NCI-H524 (cell line): ENCODE measurements at places on chromosomes 12 and 14.

- DNase-seq: no peak
Measured at GRCh38 chr12:52295663-52296062, 4.3 kb upstream of the KRT81 start.

DNA sequence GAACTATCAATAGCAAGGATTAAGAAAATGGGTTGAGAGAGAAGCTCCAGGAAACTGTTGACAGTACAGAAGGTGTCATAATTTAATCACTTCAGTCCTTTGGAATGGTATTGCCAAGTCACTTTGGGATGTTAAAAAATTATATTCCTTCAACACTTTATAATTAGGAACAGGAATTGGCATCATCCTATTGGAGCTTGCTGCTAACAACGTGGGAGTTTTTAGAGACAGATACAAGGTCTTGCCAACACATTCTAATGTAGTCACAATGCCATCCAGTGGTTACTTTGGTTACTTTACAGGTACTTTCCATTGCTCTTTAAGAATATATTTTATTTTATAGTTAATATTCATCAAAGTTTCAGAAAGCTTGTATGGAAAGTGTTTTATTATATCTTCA, 310.1 kb downstream of the SYT1 start:
- no peak for DNase-seq

- DNase-seq: no peak
Measured at GRCh38 chr14:88614218-88614907, 51.5 kb downstream of the ZC3H14 start.

- DNase-seq: no peak
Measured at GRCh38 chr12:75870878-75871277, 160.7 kb downstream of the PHLDA1 start.

DNA sequence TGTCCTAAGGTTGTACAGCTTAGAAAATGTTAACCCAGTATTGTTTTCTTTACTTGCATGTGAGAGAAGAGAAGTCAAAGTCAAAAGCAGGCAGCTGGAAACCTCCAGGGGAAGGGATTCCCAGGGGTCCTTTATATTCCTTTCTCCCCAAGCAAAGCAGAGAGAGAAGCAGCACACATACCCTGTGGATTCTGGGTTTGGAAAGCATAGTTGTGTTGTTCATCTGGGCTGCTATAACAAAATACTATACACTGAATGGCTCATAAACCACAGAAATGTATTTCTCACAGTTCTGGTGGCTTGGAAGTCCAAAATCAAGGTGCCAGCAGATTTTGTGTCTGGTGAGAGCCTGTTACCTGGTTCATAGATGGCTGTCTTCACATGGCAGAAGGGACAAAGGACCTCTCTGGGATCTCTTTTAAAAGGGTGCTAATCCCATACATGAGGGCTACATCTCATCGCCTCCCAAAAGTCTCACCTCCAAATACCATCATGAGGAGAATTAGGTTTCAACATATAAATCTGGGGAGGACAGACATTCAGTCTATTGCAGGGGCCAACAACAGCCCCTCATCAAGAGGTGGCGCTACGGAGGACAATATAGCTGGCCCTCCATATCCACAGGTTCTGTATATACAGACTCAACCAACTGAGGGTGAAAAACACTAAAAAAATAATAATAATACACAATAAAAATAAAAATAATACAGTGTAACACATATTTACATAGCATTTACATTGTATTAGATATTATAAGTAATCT, 19.3 kb upstream of the PCNX1 start:
- no peak for DNase-seq

GRCh38 chr12:50936821-50937530, 15.4 kb upstream of the HIGD1C start:
- DNase-seq: no peak

DNA sequence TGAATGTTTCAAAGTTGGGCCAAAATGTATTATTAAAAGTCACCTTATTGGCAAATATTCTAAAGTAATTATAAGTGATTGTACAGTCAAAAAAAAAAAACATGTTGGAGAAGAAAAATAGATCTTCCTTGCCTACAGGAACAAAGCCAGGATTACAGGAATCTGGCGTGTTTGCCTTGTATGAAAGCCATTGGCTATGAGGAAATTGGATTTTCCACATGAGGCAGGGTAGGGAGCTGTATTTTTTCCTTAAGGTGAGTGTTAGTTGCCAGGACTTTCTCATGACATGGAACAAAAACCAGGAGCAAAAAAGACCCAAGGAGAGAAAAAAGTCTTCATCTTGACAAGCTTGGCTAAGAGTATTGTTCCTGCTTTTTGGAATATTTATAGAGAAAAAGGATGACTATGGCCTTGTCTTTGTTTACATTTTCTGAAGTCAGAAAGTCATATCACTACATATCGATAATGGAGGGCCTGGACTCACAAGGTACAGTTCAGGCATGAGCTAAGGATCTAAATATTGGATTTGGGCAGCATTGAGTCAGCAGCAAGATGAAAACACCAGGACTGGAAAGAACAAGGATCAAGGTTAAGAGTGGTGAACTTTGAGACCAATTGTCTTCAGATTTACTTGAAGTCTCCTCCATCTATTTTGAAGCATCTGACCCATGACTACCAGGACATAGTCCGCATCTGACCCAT, 68.4 kb upstream of the FLRT2 start:
- no peak for DNase-seq

- peak; percentile 27 for DNase-seq
Measured at GRCh38 chr12:109934026-109934425, 34.0 kb downstream of the TCHP start.

- no peak for DNase-seq
Measured at GRCh38 chr14:76109087-76109880, 42.4 kb upstream of the GPATCH2L start.

DNA sequence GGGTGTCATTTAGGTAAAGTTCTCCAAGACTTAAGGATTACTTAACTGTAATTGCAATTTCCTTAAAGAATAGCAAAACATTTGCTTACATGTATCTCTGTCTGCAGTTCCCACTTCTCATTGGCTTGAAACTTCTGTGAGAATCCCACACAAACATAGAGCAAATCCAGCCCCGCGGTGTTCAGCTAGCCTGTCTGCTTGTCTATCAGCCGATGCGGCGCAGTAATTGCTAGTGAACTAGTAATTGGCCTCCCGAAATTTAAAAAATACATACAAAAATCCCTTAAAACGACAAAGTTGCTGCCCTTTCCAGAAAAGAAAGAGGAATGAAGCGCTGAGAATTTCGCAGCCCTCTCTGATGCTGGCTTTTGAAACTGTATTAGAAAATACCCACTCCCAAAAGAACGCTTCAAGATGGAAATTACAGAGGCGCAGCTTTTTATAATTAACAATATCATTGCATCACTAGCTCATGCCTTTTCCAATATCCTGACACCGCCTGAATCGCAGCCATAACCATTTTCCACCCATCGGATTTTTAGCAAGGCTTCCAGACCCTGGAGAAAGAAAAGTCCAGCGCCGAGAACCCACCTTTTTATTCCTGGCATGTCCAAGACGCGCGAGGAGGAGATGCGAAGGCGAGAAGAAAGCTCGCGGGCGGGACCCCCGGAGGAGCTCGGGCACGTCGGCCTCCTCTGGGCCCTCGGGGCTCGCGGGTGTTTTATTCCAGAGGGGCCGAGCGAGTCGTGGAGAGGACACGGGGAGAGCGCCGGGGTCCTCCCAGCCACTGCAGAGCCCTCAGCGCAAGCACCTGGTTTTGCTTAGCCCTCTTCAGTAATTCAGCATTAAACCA, 646 bp downstream of the FBLN5 start:
- DNase-seq: peak; percentile 7

DNA sequence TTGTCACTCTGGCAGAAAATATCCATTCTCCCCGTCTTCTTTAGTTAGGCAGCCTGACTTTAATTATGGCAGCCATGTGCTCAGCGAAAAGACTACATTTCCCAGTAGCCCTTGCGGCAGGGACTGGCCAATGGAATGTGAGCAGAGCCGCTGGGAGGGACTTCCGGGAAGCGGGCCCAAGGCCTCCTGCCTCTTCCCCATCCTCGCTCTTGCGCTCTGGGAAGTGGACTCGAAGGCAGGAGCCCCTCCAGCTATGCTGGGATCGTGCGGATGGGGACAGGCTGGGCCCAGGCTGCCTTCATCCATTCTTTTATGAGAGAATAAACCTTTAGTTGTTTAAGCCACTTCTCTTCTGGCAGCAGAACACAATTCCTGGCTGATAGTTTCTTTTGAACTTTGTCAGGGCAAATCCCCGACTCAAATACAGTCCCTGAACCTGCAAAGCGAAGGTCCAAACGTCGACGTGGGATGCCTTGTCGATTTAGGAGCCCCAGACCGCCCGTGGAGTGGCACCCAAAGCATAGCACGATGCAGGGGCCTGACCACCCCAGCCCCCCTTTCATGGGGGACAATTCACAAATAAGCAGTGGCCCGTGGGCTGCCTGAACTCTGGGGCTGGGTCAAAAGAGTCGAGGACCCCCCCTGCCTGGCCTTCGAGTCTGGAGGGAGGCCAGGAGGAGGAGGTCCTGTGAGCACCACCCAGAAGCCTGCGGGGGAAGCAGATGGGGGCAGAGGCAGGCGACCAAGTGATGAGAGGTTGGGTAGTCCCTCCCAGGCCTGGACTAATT, 15.6 kb upstream of the LRTM2 start:
- peak; percentile 88 for DNase-seq

GRCh38 chr12:95185072-95185471, 32.2 kb downstream of the FGD6 start:
- no peak for DNase-seq

GRCh38 chr12:53550595-53550994, 43.3 kb upstream of the NPFF start:
- DNase-seq: no peak

- DNase-seq: no peak
Measured at GRCh38 chr12:10612984-10613348, 443 bp downstream of the MAGOHB start.

- peak; percentile 6 for DNase-seq
Measured at GRCh38 chr12:103028881-103029639, 71.6 kb downstream of the ASCL1 start.

- no peak for DNase-seq
Measured at GRCh38 chr14:76808011-76808410, 4.7 kb downstream of the ANGEL1 start.

DNA sequence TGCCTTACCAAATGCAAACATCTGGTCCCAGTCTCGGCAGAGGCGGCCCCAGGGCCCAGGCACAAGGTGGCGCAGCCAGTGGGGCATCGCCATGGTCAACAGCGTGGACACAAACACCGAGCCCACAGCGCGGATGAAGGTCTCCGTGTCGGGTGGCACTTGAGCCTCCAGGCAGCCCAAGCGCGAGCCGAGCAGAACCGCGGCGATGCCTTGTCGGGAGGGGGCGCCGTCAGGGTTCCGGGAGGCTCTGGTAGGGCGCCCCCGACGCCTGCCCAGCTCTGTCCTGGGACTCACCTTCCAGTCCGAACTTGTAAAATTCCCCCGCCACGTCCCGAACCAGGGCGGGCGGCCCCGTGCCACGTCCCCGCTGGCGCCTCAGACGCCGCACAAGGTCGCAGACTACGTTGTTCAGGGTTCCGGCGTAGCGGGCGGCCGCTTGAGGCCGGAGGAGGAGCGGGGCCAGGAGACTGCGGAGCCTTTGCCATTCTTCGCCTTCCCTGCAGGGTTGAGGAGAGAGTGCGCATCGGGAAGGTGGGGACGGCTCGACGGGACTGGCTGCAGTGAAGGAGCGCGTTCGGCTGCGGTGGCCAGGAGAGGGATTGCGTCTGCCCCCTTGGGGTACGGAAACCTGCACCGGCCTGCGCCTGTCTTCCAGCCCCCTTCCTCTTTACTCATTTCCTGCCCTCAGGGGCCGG, 1.7 kb downstream of the CYP27B1 start:
- no peak for DNase-seq

DNA sequence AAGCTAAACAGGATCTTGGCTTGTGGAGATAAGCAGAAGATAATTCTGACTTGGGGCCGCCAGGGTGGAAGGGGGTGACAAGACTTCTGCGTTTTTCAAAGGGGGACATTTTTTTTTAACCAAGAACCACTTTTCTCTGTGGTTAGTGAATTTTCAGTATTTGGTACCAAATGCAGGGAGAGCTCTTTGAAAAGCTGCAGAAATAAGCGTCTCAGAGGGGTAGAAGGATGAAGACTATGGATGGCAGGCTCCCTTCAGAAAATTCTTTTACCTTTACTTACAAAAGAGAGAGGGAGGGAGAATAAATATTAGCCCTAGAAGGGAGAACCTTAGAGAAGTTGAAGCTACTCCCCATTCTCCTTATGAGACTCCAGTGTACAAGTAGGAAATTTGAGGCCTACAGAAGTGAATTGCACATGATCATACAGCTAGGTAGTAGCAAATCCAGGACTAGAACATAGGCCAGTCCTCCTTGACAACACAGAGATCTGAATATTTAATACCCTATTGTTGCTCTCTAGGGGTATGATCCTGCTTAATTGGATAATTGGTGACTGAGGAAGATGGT, 840 bp downstream of the MRPL52 start:
- no peak for DNase-seq

DNA sequence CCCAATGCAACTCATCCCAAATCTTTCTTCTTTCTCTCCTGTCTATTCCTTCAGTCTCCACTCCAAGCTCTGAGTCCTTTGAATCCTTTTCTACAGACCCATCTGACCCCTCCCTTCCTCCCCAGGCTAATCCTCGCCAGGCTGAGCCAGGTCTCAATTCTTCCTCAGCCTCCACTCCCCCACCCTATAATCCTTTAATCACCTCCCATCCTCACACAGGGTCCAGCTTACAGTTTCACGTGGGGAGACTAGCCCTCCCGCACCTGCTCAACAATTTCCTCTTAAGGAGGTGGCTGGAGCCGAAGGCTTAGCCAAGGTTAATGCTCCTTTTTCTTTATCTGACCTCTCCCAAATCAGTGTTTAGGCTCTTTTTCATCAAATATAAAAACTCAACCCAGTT, 63.8 kb downstream of the MOK start:
- DNase-seq: peak; percentile 97

GRCh38 chr12:98402091-98402490, 113.3 kb upstream of the TMPO start:
- DNase-seq: no peak

- no peak for DNase-seq
Measured at GRCh38 chr12:100579844-100580243, 6.4 kb downstream of the GAS2L3 start.

GRCh38 chr14:45810152-45810872, 557.3 kb upstream of the MIS18BP1 start:
- no peak for DNase-seq

DNA sequence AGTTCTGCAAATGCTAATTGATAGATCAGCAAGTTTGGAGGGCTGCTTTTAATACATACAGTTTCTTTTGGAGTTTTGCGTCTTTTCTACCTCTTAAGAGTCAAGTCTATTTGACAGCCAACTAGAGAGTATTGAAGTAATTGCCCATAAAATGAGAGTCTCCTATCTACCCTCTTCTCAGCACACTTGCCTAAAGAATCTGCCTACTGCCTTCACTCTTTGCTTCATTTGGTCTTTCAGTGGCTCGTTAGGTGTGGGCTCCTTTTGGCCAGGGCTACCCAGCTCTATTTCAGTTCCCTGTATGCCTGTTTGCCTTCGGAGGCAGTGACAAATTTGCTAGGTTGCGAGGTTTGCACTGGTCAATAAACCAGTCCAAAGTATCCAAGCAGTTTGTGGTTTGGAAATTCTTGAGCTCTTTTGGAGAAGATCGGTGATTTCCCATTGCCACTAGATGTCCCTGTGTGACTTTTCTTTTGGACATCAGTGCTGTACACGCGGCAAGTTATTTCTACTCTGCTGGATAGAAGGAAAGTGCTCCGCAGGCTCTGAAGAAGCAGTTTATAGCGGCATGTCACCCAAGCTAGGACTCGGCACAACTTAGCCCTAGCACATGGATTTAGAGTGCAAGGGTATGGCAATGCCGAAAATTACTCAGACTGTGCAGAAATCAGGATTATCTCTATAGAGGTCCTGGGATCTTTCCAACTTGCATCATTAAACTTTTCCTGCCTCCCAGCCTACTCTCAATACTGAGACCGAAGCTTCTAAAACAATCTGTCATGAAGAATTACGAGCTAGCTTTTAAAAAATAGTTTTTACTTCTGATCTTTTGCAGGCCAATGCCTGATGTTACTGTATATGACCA, 38.6 kb downstream of the MGST1 start:
- peak; percentile 43 for DNase-seq
